Nephron progenitor cell (in vitro differentiated cells): ENCODE measurements at places on chromosomes 7 and 10.
A peak's percentile ranks its signal among the peaks of the same experiment; 100 is the strongest.

- no peak overlapping the region for H3K4me3 ChIP-seq
- H3K27ac ChIP-seq = no peak overlapping the region
- peaks cover 9% of the 10 kb centered on the region for H3K4me1 ChIP-seq
- no peaks in the 10 kb centered on the region for H3K27me3 ChIP-seq
- H3K36me3 ChIP-seq = no peaks in the 10 kb centered on the region
- no peak for DNase-seq
Measured at GRCh38 chr7:18572154-18572553, 76.6 kb downstream of the HDAC9 start.

DNA sequence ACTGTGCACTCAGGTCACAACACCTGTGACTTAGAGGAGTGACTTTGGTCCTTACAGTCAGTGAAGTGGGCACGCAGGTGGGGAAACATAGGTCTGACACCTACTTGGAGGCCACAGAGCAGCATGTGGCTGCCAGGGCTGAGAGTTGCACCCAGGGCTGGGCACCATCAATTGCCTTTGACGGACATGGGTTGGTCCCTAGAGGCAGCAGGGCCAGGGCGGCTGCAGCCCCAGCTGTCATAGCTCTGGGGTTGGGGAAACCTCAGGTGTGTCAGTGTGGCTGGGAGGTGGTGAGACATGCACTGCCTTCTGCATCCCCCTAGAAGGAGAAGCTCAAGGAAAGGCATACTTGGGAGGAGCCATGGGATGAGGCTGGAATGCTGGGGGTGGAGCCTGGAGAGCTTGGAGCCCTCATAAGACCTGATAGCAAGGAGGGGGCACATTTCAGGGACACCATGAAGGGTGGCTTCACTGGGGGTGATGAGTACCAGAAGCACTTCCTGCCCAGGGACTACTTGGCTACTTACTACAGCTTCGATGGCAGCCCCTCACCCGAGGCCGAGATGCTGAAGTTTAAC is at the start of gene INMT:
Gene INMT, plus strand, starts transcription at position 440 of the 578 bp plus-strand sequence. Its CDS starts 16 bp downstream, at position 456.
- H3K27ac ChIP-seq = peak within 1 kb of the TSS; percentile 48
- peaks cover 51% of the 10 kb centered on the region for H3K36me3 ChIP-seq
- peaks cover 9% of the 10 kb centered on the region for H3K27me3 ChIP-seq
- H3K4me1 ChIP-seq = peaks cover 31% of the 10 kb centered on the region

DNA sequence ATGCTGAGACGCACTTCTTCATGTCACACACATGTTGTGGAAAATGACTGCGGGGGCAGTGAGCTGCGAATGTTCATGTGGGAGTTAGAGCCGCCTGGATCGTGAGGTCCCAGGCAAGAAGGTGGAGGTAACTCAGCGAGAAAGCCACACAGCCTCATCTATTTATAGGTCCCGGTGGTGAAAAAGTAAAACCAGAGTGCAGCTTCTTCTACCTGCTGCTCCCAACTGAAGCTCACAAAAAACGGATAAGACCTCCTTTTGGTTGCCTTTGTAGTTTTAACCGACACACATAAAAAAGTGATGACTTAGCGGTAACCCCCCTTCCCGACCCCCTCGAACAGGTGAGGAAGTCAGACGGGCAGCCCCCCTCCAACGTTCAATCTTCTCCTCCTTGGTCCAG is 276.9 kb downstream of the GATA3 start:
- peaks cover 85% of the 10 kb centered on the region for H3K27me3 ChIP-seq
- no peak overlapping the region for H3K27ac ChIP-seq
- no peak for DNase-seq
- peaks cover 14% of the 10 kb centered on the region for H3K4me1 ChIP-seq
- peak overlapping the region; percentile 10 for H3K4me3 ChIP-seq

DNA sequence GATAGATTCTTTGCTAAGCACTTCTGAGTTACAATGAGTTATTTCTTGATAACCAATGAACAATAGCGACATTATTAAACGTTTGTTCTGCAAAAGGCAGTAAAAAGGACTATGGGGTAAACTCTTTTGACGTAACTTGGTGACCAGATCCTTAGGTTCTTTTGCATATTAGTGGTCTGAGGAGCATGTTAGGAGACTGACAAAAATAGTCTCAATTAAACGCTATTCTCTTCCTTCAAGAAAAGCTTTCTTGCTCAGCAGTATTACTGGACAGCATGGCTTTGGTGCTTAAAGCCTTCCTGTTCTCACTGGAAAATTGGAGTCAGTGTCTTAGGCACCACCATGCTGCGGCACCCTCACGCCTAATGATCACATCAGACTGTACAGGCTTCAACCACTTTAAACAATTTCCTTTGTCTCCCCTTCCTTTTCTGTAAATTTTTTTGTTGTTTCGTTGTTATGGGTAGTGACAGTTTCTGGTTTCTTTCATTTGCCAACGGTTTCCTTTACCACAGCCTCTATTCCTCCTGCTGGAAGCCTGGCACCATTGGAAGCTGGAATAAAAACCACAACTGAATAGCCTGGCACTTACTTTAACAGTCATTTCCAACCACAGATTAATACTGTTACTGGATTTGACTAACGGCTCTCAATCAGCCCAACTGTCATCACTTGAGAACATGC is 49.2 kb upstream of the FAM133B start:
- no peak for DNase-seq
- H3K27me3 ChIP-seq = no peaks in the 10 kb centered on the region
- H3K4me1 ChIP-seq = peaks cover 15% of the 10 kb centered on the region
- no peaks in the 10 kb centered on the region for H3K36me3 ChIP-seq
- no peak overlapping the region for H3K4me3 ChIP-seq
- no peak overlapping the region for H3K27ac ChIP-seq

- H3K4me3 ChIP-seq = peak within 1 kb of the TSS; percentile 52
- H3K36me3 ChIP-seq = no peaks in the 10 kb centered on the region
- peak; percentile 54 for DNase-seq
Measured at GRCh38 chr10:70283445-70284399, at the start of gene NPFFR1. NPFFR1 (minus strand) TSS chr10:70284004; CDS start chr10:70283676, 328 bp downstream.

DNA sequence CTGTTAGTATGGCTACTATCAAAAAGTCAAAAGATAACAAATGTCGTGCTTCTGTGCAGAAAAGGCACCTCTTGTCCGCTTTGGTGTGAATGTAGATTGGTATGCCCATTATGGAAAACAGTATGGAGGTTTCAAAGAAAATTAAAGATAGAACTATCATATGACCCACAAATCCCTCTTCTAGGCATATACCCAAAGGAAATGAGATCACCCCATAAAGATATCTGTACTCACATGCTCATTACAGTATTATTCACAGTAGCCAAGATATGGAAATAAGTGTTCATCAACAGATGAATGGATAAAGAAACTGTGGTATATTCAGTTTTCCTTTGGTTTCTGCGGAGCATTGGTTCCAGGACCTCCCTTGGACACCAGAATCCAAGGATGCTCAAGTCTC is 180.5 kb upstream of the PPP1R3A start:
- DNase-seq = no peak
- H3K4me3 ChIP-seq = no peak overlapping the region
- no peaks in the 10 kb centered on the region for H3K4me1 ChIP-seq
- no peaks in the 10 kb centered on the region for H3K27me3 ChIP-seq

- no peak for DNase-seq
- H3K27me3 ChIP-seq = peaks cover 4% of the 10 kb centered on the region
- H3K36me3 ChIP-seq = no peaks in the 10 kb centered on the region
Measured at GRCh38 chr7:51182636-51183166, 133.9 kb downstream of the COBL start.

DNA sequence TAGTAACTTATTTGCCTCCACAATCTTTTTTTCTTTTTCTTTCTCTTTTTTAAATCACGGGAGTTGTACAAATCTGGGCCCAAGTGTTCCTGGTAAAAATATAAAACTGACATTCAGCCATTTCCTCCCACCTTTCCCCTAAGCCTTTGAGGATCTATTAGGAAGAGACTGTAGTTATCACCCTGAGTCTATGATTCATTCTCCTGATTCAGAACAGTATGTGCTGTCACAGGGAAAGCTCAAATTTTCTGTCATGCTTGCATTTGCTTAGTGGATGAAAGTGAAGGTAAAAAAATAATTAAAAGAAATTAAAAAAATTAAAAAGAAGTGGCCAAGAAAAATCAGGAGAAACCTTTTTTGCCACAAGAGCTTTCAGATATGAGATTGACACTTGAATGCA is 71.7 kb downstream of the KIF20B start:
- H3K27ac ChIP-seq = no peak overlapping the region
- DNase-seq = no peak
- H3K36me3 ChIP-seq = peaks cover 84% of the 10 kb centered on the region
- no peaks in the 10 kb centered on the region for H3K27me3 ChIP-seq

- H3K4me1 ChIP-seq = peaks cover 32% of the 10 kb centered on the region
- no peak for DNase-seq
- H3K27ac ChIP-seq = no peak overlapping the region
Measured at GRCh38 chr10:73650537-73651331, 5.1 kb downstream of the SYNPO2L start.

DNA sequence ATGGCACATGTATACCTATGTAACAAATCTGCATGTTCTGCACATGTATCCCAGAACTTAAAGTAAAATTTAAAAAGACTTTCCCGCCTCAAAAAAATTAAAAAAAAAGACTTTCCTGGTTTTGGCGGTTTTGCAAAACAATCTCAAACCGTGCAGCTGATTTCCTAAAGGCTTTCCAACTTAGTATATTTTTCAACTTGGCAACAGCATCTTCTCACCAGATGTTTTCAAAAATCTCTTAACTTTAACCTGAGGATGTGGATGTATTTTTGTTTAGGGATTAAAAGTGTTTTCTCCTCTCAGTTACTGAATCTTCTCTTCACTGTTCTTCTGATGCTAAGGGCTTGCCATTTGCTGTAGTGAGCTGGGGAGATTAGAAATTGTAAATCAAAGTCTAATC is 96.5 kb upstream of the PLPP4 start:
- peaks cover 34% of the 10 kb centered on the region for H3K27me3 ChIP-seq
- no peak overlapping the region for H3K27ac ChIP-seq
- no peaks in the 10 kb centered on the region for H3K36me3 ChIP-seq
- H3K4me1 ChIP-seq = peaks cover 7% of the 10 kb centered on the region
- DNase-seq = no peak
- H3K4me3 ChIP-seq = no peak overlapping the region

GRCh38 chr7:2471022-2471329 is 5.2 kb downstream of the GRIFIN start:
- H3K27me3 ChIP-seq = peaks cover 11% of the 10 kb centered on the region
- H3K4me1 ChIP-seq = peaks cover 18% of the 10 kb centered on the region
- H3K36me3 ChIP-seq = no peaks in the 10 kb centered on the region
- no peak overlapping the region for H3K27ac ChIP-seq

- peak overlapping the region; percentile 67 for H3K4me3 ChIP-seq
- DNase-seq = no peak
- H3K4me1 ChIP-seq = peaks cover 99% of the 10 kb centered on the region
- no peak overlapping the region for H3K27ac ChIP-seq
- H3K27me3 ChIP-seq = no peaks in the 10 kb centered on the region
Measured at GRCh38 chr10:102778781-102779180, 35.0 kb downstream of the WBP1L start.

- H3K27me3 ChIP-seq = peaks cover 2% of the 10 kb centered on the region
- H3K4me3 ChIP-seq = no peak overlapping the region
- H3K36me3 ChIP-seq = no peaks in the 10 kb centered on the region
- peaks cover 40% of the 10 kb centered on the region for H3K4me1 ChIP-seq
Measured at GRCh38 chr10:12459340-12459739, 110.0 kb downstream of the CAMK1D start.

DNA sequence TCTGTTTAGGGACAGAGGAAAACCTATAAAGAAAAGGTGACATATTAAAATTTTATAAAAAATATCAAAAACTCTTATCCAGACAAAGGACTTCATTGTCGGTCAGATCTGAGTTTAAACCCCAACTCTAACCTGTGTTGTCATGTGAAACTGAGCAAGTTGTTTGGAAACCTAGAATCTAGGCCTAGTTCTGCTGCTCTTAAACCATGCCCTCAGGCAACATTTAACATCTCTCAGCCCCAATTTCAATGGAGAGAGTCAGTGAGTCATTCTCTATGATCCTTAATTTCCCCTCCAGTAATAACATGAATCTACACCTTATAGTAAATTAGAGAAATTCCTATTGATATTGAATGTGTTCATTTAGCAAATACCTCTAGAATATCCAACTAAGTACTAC is 192.3 kb downstream of the IMMP2L start:
- H3K36me3 ChIP-seq = no peaks in the 10 kb centered on the region
- H3K4me3 ChIP-seq = no peak overlapping the region
- H3K27ac ChIP-seq = no peak overlapping the region
- no peaks in the 10 kb centered on the region for H3K4me1 ChIP-seq

GRCh38 chr10:103350517-103351260 is at the start of gene PCGF6:
PCGF6 (minus strand) TSS chr10:103351140; CDS start chr10:103351066, 74 bp downstream.
- H3K4me3 ChIP-seq = peak within 1 kb of the TSS; percentile 93
- peaks cover 5% of the 10 kb centered on the region for H3K4me1 ChIP-seq
- peak within 1 kb of the TSS; percentile 98 for H3K27ac ChIP-seq

- H3K36me3 ChIP-seq = no peaks in the 10 kb centered on the region
- no peak overlapping the region for H3K4me3 ChIP-seq
- no peak overlapping the region for H3K27ac ChIP-seq
- peaks cover 31% of the 10 kb centered on the region for H3K27me3 ChIP-seq
Measured at GRCh38 chr7:156386097-156386496, 254.5 kb upstream of the RNF32 start.
